ENCODE measurements at places on chromosomes 6 and 20.
A peak's percentile ranks its signal among the peaks of the same experiment; 100 is the strongest.

GRCh38 chr6:170073846-170074245 lies 217.0 kb downstream of the DLL1 start:
- DNase-seq = no peak

DNA sequence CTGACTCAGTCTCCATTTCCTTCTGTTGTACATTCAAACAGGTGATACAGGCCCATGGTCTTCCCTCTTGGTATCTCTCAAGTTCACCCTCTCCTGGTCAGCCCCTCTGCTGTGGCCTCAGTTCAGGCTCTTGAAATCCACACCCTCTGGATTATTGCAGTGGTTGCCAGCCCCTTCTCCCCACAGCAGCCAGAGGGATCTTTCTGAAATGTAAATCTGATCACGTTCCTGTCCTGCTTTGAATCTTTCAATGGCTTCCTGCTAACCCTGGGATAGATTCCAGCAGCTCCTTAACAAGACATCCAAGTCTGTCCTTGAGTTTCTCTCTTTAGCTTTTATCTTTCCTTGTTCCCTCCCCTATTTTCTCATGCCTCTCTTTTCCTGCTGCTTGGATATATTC lies 22.2 kb downstream of the CHMP4B start:
- DNase-seq = no peak

DNA sequence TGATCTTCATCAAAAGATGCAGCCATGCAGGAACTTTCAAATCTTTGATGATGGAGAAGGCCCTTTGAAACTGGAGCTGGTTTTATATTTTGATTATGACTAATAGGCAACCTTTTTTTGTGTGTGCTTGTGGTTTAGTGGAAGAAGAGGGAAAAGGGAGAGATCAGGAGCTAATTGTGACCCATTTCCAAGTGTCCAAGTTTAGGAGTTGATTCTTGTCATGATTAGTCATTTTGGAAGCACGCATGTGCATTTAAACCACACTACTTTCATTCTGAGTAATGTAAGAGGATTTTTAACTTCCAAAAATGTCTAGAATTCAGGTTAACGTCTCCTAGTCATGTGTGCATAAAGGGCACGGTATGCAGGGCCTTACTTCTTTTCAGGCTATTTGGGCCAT lies 3.5 kb downstream of the FOXO3 start:
- DNase-seq = no peak

DNA sequence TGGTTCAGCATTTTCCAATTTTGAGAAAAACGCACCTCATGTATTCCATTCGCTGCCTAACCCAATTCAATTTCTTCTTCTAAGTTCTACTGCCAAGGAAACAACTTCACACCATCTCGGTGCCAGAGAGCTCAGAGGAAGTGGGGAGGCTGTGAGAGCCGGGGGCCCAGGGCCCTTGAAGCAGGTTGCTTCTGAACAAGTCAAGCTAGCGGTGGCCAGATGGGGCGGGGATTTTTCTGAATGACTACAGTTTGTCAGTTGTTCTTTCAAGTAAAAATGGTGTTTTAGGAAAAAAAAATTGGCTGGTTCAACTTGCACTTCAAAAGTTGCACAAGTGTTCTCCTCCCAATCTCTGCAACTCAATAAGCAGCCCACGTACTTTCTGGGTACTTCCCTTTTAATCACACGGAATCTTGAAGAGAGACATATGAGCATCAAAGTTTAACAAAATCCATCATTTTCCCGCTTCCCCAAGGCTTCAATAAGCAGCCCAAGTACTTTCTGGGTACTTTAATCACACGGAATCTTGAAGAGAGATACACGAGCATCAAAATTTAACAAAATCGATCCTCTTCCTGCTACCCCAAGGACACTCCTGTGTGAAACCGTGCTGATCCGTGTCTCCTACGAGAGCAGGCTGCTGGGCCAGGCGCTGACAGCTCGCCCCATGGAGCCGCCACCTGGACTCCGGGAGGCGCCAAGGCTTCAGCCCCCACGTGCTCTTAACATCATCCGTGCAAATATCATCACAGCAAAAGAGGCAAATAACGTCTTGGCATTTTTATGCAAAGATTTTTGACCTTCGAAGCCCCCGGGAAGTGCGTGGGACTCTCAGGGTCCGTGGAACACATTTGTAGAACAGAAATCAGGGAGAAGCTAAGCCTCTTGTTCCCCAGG lies 186.7 kb upstream of the PDE10A start:
- no peak for DNase-seq

GRCh38 chr6:168538892-168539811 lies 98.2 kb downstream of the SMOC2 start:
- no peak for DNase-seq

DNA sequence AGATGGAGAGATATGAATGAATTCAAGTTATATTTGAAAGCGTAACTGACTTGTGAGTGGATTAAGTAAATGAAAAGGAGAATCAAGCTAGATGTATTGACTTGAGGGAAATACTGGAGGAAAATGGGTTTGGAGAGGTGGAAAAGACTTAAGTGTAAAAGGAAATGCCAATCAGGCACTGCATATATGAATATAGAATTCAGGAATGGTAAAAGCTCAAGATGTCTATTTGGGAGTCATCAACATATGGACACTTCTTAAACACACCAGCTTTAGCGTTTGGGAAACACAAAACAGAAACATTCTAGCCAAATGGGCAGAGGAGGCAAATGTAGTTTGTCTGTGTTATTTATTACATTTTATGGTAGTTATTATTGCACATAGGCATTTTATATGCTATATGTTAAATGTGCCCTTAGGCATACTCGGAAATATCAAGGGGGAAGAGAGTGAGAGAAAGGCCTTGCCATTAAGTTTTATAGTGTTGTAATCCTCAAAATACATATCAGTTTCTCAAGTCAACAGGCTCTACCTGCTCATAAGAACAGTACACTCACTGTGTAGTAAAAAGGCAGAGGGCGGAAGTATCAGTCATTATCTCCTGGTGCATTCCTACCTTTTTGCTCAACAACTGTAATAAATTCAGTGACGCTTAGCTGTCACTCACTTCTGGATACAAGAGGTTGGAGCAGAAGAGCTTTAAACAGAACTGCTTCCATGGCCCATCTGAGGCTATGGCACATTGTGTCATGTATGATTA lies 33.7 kb upstream of the ME1 start:
- peak; percentile 18 for DNase-seq

DNA sequence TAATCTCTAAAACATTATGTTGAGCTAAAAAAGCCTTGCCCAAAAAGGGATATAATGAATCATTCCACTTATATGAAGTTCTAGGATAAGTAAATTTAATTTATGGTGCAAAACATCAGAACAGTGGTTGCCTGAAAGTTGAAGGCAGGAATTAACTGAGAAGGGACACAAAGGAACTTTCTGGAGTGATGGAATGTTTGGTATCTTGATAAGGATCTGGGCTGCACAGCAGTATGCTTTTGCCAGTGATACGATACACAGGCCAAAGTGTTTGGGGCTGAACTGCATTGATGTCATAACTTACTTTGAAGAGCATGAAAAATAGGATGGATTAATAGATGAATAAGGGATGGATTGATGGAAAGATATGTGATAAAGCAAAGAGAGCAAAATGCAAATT lies 146.1 kb upstream of the LRFN2 start:
- DNase-seq = no peak

- DNase-seq = no peak
Observed at GRCh38 chr20:62122654-62123449, 577 bp downstream of the LSM14B start.

GRCh38 chr6:89834884-89835792 lies 5.5 kb downstream of the CASP8AP2 start:
- no peak for DNase-seq

DNA sequence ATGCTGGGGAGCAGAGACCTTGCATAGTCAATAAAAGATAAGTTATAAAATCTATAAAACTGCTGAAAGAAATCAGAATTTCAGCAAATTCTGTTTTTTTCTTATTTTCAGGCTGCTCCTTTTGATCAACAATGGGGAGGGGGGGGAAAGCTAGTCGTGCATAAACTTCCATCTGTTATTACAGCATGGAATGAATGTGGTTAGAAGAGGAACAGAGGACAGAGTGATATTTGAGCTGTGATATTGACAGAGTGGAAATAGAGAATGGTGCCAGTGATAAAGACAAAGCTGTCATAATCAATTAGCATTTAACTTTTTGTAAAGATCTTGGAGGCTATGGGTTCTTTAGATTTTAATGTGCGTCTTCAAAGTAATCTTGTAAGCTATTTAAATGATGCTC lies 43.4 kb upstream of the QKI start:
- no peak for DNase-seq

DNA sequence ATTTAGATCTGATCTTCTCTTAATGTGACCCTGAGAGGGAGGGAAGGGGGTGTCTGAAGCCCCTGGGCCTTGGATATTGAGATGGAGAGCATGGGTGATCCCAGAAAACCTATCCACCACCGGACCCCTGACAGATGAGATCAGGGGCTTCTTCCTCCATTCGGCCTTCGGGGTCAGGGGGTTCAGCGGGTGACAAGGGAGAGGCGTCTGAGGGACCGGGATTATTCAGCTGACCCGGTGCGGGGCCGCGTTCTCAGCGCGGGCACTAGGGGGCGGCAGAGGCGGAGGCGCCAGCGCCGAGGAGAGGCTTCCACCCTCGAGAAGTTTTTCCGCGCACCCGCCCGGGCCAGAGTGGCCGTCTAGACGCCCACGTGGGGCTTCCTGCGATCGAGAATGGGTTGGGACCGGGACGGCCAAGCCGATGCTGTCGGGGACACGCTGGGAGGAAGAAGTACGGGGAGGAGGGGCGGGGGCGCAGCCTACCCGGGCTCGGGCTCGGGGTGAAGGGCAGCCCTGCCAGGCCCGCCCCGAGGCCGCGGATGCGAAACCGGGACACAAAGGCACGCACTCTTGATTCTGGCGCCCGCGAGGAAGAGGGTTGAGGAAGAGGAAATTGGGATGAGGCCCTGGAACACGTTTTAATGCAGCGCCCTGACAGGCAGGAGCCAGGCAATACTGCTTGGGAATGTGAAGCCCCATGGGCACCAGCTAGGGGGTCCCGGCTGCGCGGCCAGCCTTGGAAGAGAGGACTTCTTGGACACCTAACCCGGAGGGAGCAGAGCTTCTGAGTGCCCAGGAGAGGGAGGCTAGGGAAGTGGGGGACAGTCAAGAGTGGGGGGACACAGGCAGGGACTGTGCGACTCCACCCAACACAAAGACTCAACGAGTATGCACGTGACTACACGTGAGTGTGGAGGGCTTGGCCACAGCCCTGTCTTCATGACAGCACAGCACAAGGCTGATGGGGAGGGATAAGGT lies 30.6 kb downstream of the COL11A2 start:
- peak; percentile 23 for DNase-seq

DNA sequence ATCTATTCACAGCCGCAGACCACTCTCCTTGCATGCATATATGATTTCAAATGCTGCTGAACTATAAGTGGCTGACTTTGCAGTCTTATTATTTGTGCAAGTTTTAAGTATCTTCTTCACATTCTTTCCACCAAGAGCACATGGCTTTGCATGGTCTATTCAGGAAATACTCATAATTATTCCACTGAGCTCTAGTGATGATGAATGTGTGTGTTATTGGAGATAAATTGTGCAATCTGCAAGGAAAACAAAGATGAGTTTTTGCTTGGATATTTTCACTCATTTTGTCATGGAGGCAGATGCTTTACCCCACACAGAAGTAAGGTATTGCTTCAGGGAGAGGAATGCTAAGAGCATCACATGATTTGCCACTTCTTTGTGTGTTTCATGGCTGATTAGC lies 764.6 kb downstream of the TBC1D32 start:
- DNase-seq = no peak

- DNase-seq = no peak
Observed at GRCh38 chr6:84135291-84135690, 92.2 kb downstream of the CEP162 start.

- DNase-seq = no peak
Observed at GRCh38 chr6:46788791-46789190, 4.4 kb upstream of the MEP1A start.

- no peak for DNase-seq
Observed at GRCh38 chr6:56864171-56864616, 90.7 kb upstream of the BEND6 start.

GRCh38 chr6:161246725-161247124 lies 27.1 kb downstream of the AGPAT4 start:
- DNase-seq = no peak

DNA sequence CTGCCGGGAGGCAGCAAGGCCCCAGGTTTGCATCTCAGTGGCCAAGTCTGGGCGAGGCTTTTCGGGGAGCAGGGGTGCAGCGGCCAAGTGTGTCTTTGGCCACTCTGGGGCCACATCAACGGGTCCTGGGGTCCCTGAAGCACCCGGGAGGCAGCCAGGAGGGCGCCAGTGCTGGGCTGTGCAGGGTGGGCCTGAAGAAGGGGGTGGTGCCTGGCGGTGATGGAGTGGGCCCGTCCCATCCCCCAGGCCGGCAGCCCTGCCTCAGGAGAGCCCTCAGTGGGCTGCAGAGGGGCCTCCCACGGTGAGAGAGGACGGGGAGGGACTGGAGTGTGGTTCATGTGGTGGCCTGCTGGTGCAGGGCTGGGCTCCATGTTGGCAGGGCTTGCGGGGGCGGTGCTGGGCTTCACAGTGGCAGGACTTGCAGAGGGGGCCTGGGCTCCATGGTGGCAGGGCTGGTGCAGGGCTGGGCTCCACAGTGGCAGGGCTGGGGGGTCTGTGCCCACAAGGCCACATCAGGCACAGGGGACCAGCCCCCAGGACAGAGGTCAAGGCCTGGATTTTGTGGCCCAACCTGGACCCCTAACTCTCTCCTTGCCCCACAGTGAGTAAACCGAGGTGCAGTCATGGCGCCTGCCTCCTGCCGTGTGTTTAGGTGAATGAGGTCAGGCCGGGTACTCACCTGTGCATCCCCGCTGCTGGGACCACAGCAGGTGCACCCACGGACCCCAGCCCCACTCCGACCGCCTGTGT lies 10.5 kb upstream of the BHLHE23 start:
- DNase-seq = no peak

- DNase-seq = no peak
Observed at GRCh38 chr6:105452376-105452775, 49.5 kb upstream of the PREP start.

DNA sequence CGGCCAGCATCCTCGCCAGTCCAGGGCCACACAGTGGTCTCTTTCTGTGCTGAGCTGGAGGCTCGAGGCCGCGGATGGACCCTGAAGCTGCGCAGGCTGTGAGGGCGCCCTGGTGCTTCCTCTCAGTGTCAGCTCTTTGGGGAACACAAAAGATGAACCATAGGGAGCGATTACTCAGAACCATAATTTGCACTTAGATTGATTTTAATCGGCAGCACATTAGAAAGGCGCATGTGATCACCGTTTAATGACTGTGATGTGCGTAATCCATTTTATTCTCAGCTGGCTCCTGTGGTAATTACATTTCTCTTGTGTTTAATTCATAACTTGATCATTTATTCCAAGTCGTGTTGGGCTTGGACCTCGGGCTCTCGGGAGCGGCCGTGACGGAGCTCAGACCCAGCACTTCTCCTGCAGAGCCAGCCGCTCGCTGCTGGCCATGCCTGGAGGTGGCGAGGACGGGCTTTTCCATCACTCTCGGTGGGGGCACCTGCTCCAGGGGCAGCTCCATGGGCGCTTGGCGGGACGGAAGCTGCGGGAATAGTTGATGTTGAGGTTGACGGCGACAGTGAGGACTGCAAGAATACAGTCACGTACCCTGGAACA lies 25.6 kb upstream of the NTSR1 start:
- no peak for DNase-seq
